ENCODE measurements at places on chromosomes 16 and 17.

DNA sequence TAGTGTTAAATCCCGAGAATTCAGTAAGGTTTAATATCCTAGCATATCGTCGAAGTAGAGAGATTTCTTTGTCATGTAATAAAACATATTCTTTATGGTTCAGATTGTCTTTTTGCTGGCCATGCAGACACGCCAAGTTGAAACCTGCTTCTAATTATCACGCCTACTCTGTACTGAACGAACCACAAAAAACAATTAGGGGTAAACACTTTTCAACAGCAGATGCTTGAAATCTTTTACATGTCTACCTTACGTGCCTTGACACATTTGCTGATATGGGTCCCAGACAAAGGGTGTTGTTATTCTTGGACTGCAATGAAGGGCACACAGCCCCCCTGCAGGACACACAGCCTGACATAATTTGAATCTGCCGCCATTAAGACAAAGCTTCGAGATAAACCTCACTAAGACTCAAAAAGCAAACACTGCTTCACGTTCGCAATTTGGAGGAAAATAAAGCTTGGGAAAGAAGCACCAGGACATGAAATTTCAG lies 13.3 kb downstream of the WIPI1 start:
- no peak for DNase-seq

DNA sequence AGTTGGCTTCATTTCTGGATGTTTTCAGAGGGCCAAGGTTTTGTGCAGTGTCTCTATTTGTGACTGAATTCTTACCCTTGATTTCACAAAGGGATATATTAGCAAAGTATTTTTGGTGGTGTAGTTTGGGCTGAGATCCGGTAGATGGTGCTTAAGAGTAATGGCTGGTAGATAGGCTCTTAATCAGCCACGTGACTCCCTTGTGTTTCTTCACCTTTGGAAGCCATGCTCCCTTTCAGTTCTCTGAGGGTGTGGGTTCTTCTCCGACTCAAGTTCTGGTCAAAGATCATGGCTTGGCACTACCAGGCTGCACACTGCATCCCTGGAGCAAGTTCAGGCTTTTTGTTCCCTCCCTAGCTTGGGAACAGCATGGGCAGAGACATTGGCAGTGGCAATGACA lies 887.3 kb downstream of the CDH8 start:
- no peak for DNase-seq

GRCh38 chr17:7109461-7110322 lies 4.9 kb downstream of the ASGR2 start:
- DNase-seq = no peak

- no peak for DNase-seq
Observed at GRCh38 chr16:86375364-86375763, 135.0 kb upstream of the FOXF1 start.

DNA sequence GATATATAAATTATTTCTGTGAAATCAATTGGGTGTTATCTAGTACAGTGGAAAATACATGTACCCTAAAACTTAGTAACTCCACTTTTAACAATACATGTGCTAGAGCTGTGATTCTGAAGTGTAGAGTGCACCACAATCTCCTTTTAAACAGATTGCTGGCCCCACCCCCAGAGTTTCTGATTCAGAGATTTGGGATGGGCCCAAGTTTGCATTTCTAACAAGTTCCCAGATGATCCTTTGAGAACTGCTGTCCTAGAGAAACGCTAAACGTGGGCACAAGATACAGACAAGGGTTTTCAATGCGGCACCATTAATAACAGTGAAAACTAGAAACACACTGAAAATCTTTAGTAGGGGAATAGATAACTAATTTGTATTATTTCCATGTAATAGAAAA lies 49.2 kb downstream of the NXPH3 start:
- no peak for DNase-seq

- no peak for DNase-seq
Observed at GRCh38 chr17:28862561-28862960, 7.7 kb downstream of the ERAL1 start.

GRCh38 chr16:894841-895240 lies 75.9 kb downstream of the LMF1 start:
- DNase-seq = no peak

DNA sequence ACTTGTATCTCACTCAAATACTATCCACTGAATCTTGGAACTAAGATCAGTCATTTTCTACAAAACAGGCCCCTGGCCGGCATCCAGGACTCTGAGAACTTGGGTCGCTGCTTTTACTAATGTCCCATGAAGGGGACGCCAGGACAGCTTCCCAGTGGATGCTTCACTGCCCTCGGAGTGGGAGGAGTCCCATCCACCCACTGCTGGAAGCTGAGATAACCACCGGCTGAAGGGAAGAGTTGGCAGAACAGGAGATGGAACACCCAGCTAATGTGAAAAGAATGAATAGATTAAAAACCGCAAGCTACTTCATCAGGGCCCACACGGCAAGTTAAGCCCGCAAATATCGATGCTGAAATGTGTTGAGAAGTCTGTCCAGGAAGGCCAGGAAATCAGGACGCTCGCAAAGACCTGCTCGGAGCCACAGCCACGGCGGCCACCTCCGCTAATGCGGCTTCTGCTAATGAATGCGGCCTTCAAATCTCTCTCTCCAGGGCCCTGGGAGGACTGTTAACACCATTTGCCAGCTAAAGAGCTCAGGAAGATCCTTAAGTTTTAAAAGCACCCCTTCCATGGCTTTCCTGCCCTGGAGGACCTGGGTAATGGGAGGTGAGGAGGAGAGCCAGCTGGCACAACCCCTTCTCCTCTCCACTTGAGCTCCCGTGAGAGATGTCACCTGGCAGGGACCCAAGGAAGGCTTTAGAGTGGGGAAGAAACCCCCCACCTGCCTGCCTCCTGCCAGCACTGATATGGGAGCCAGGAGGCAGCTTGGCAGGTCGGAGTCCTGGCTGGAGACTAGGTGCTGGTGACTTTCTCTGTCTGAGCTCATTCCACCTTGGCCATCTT lies 226.6 kb upstream of the RPL38 start:
- DNase-seq = no peak

GRCh38 chr16:17839907-17840306 lies 369.1 kb upstream of the XYLT1 start:
- no peak for DNase-seq

- no peak for DNase-seq
Observed at GRCh38 chr16:79640513-79641360, 40.2 kb upstream of the MAF start.

DNA sequence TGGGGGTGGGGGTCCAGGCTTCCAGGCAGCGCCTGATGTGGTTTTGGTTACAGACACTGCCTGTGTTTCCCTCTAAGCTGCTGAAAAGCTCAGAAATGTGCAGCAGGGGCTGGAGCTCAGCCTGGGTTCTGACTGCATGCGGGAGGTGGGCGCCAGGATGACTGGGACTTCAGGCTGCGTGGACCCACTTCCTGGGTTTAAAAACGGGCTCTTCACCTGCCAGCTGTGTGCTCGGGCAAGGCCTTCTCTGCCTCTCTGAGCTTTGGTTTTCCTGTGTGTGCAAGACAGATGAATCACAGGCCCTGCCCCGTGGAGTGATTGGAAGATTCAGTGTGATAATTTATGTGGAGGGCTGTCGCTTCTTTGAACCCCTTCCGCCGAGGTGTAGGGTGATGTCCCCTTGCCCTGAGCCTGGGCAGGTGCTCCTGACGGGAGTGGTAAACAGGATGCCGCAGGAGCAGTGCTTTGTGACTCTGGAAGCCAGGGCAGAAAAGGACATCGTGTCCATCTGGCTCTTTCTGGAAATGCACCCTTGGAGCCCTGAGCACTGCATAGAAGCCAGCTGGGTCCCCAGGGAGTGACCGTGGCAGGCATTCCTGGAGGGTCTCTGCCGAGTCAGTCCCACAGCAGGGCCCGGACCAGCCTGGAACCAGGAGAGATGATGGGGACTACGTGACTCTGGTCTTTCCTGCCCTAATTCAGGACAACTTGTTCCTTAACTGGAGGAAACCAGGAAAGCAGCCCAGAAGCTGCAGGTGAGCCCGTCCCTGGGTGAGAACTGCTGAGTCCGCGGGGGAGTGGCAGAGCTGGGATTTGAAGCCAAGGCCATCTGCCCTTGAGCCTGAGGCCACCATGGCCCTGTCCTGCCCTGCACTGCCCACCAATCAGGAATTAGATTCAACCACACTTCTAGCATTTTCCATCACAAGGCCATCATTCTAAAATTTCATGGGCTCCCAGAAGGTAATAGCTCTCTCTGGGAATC lies 28.5 kb upstream of the SLC7A5 start:
- DNase-seq = peak; percentile 58

GRCh38 chr16:76665571-76666275 lies 388.5 kb downstream of the CNTNAP4 start:
- DNase-seq = no peak

GRCh38 chr16:27203507-27204311 lies at the start of gene KDM8:
Gene KDM8 (plus strand): TSS chr16:27203526. CDS start chr16:27210124, 6,598 bp downstream.
- peak; percentile 94 for DNase-seq

GRCh38 chr16:78784771-78785170 lies 685.3 kb downstream of the WWOX start:
- DNase-seq = no peak

GRCh38 chr17:59804901-59805465 lies 87.8 kb downstream of the TUBD1 start:
- no peak for DNase-seq

DNA sequence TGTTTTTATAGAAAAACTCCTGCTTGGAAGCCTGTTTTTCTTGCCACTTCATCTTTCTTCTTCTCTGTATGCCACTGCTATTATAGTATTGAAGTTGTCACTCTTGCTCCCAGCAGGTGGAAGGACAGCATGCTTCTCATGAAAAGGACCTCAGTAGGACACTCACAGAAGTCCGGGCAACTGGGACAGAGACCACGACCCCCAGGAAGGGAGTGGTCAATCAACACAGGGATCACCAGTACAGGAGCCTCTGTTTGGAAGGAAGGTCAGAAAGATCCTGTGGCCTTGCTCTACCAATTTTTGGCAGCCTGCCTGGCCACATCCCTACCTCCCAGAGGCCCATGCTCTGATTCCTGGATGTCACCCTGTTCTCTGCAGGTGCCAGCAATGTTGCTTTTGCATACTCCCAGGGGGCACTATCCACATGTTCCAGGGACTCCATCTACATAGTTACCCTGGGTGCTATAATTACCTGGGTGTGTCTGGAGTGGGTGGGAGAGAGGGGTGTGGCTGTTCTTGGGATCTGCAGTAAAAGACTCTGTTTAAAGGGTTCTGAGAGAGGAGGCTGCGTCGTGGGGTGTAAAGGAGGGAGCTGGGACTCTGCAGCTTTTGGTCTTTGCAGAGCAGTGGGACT lies 13.7 kb upstream of the AKAP10 start:
- DNase-seq = no peak

DNA sequence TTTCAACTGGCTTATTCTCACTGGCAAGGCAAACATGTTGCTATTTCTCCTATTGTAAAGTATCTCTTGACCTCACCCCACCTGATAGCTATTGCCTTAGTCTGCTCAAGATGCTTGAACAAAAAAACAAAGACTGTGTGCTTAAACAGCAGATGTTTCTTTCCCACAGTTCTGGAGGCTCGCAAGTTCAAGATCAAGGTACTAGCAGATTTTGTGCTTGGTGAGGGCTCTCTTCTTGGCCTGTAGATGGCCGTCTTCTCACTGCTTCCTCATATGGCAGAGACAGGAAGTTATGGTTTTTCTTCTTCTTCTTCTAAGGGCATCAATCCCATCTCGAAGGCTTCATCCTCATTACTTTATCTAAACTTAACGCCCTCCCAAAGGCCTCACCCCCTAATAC lies 109.7 kb upstream of the CLEC3A start:
- no peak for DNase-seq

DNA sequence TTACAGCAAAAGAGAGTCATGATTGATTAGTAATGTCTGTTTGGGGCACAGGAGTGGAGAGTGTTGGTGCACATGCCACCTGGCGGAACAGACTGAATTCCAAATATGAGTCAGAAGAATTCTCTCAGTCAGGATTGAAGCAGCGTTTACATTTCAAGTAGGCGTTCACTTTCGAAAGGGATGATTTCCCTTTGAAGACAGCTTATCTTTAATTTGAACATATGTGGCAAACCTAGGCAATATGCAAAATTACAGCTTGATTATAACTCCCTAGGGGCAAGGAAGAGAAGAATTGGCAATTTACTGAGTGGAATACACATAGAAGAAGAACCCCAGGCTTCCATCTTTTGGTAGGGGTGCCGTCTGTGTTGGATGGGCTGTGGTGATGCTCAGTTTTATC lies 235.8 kb downstream of the HAPSTR1 start:
- no peak for DNase-seq

DNA sequence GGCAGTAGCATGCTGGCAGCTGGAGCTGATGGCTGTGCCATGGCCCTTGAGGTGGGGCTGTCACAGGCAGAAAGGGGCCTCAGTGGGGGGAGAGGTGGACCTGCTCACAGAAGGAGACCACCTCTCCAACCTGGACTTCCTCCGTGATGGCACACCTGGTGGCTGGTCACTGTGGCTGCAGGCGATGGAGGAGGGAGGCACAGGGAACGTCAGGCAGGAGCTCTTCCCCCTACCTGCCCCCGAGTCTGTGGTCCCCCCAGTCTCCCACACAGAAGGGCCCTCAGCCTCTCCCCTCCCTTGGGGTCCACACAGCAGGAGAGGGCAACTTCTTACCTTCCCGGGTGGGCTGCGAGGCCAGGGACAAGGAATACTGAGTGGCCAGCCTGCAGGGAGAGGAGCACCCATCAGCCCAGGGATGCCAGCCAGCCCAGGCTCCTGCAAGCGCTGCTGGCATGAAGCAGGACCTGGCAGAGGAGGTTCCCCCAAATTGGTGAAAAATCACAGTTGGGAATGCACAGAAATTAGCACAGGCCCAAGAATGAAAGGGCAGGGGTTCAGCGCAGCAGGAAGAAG lies 96.5 kb downstream of the GOSR1 start:
- no peak for DNase-seq

GRCh38 chr17:77817953-77818352 lies 140.6 kb upstream of the TNRC6C start:
- no peak for DNase-seq

GRCh38 chr17:48062273-48062672 lies 14.1 kb downstream of the NFE2L1 start:
- no peak for DNase-seq

GRCh38 chr17:18027280-18027679 lies 11.7 kb downstream of the ATPAF2 start:
- no peak for DNase-seq

- no peak for DNase-seq
Observed at GRCh38 chr17:50283246-50283645, 9.0 kb downstream of the TMEM92 start.

DNA sequence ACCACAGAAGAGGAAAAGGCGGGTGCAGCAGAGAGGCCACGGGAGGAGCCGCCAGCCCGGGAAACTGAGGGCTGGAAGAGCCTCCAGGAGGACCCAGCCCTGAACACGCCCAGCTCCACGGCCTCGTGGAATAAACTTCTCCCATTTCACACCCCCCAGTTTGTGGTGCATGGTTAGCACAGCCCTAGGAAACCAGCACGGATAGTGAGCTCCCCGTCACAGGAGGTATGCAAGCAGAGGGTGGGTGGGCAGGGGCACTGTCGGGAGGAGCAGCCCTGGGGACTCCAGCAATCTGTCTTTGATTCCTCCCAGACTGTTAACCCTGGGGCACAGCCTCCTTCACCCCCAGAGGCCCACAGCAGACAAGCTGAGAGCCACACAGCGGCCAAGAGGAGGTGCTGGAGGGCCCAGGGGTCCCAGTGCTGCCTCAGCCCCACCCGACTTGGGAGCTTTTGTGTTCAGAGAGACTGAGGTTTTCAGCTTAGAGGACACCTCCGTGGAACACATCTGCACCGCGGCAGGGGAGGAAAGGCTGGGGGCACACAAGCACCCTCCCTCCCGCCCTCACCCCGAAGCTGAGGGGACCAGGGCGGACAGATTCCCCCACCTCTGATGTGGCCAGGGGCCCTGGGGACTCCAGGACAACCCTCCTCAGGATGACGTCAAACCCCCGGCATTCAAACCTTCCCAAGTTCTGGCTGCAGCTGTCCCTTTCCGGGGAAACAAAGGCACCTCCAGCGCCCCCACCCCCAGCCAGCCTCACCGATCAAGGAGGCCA lies 1.7 kb upstream of the IL17C start:
- no peak for DNase-seq

GRCh38 chr17:28912938-28913333 lies 10.1 kb upstream of the DHRS13 start:
- no peak for DNase-seq
